ENCODE measurements at places on chromosomes 1 and 21.
A peak's percentile ranks its signal among the peaks of the same experiment; 100 is the strongest.

DNA sequence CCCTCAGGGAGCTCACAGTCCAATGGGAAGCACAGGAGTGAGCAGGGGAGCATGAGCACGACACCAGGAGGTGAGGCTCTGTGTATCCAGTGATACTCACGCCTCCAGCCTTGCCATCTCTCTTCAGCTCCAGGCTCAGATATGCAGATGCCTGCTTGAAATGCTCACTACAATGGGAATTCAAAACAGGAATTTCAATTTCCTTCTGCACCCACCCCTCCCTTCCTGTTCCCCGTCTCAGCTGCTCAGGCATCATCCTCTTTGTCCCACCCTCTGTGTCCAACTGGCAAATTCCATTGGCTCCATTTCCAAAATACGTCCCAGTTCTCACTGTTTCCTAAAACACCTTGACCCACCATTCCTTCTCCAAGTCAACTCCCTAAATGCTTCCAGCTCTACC, 58.9 kb downstream of the FBXO2 start:
- DNase-seq = no peak

DNA sequence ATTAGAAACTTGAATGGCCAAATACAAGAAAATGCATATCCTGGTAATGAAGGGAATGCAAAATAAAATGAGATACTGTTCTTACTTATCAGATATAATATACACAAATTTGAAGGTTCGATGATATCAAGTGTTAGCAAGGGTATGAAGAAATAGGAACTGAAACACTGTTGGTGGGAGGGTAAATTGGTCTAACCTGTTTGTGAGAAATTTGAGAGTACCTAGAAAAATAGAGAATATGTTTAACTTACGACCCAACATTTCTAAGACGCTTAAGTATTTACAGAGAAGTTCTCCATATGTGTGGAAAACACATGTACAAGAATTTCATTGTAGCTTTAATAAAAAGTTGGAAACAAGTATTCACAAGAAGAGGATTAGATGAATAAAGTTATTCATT, 25.9 kb downstream of the ATG4C start:
- no peak for DNase-seq

DNA sequence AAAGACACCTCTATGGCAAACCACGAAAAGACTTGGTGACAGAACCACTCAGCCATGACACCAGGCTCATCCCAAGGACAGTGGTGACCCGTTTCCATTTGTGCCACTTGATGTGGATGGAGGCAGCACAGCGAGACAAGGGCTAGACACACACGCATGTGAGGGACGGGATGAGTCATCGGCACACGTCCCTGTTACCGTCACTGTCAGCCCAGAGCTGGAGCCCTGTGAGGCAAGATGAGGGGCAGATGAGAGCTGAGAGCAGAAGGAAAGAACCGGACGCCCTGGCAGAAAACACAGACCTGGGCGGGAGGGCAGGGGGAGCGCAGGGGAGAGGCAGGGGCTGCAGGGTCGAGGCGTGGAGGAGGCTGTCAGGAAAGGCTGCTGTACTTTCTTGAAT, 57.8 kb downstream of the SIK1 start:
- DNase-seq = peak; percentile 36

DNA sequence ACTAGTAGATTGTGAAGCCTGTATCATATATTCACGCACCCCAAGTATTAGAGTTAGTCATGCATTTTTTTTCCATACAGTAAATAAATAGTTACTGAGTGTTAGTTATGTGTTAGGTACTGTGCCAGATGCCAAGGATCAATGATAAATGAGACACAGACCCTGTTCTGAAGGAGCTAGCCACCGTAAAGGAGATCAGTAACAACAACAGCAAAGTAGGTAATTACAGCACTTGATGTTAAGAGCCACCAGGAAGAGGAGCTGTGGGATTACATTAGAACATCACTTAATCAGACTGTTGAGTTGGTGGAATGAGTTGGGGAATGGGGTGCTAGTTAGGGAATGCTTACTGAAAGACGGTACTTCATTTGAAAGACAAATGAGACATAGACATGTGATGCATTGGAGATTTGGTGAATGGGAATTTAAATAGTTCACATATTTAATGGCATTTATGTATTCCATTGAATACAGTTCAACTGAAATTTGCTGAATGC, 21.0 kb downstream of the PRKAA2 start:
- DNase-seq = no peak

Measured in choroid plexus epithelial cell (primary cell).